Aorta (tissue), 5 donors: ENCODE measurements at places on chromosomes 3 and 15. TPM values are rescaled to one million over a fixed set of nuclear protein-coding genes. Genes with fewer than 3 reads are reported as not detected.

GRCh38 chr3:60973321-60973720 lies 277.9 kb downstream of the FHIT start:
- H3K36me3 ChIP-seq: no peaks in the 10 kb centered on the region
- no peak for DNase-seq
- no peak overlapping the region for H3K27ac ChIP-seq
- H3K4me1 ChIP-seq: no peaks in the 10 kb centered on the region
- H3K27me3 ChIP-seq: no peaks in the 10 kb centered on the region
- no peak overlapping the region for H3K4me3 ChIP-seq

DNA sequence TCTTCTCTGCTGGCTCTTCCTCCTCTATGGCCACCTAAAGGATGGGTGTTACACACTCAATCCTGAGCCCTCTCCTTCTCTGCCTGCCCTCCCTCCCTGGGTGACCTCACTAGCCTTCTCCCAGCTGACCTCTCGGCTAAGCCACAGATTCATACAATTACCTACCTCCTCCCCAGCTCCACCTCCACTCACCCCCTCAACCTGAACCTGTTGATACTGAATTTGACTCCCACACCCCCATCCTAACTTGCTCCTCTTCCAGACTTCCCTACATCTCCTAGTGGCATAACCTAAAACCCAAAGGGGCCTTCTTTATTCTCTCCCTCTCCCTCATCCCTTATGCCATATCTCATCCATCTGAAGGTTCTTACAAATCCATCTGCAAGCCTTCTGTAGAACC lies 17.1 kb downstream of the HOMER2 start:
- no peak overlapping the region for H3K27ac ChIP-seq
- no peaks in the 10 kb centered on the region for H3K4me1 ChIP-seq
- H3K36me3 ChIP-seq: no peaks in the 10 kb centered on the region

DNA sequence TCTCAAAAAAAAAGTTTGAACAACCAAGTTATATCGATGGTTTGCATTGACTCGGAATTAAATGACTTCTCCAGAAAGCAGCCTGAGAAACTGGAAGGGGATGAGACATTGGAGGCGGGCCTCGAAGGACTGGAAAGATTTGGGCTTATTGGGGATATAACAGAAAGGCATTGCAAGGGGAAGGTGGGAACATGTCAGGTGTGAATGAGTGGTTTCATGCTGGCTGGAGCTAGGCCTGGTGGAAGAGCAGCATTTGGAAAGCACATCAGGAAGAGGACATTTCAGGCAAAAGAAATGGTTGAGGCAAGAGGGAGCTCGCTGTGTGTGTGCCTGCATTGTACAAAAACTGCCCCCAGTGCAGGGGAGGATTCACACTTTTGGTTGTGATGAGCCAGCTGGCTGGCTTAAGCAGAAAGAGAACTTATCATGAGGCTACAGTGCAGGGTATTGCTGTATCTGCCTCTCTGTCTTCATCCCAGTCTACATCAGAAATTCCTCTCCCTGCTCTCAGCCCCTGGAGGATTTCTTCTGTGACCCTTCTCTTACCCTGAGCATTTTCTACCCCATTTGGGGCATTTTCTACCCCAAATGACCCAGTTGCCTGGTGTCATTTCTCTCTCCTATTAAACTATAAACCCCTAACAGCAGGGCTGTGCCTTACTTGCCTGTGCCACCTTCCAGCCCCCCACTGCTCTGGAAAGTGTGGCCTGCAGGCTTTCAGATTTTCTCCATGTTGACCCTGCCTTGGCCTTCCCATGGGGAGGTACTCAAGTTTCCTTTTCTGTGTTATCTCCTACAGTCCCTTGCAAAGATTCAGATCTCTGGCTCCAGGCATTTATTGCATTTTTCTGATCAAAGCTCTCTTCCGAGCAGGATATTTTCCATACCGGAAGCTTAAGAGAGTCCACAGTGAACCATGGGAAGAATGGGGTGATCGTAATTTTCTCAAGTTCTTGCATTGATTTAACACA lies 64.4 kb upstream of the FLNB start:
- no peaks in the 10 kb centered on the region for H3K27me3 ChIP-seq
- DNase-seq: no peak
- no peak overlapping the region for H3K4me3 ChIP-seq
- no peaks in the 10 kb centered on the region for H3K4me1 ChIP-seq
- H3K36me3 ChIP-seq: no peaks in the 10 kb centered on the region

The VEPH1 gene
- total RNA-seq: not detected

DNA sequence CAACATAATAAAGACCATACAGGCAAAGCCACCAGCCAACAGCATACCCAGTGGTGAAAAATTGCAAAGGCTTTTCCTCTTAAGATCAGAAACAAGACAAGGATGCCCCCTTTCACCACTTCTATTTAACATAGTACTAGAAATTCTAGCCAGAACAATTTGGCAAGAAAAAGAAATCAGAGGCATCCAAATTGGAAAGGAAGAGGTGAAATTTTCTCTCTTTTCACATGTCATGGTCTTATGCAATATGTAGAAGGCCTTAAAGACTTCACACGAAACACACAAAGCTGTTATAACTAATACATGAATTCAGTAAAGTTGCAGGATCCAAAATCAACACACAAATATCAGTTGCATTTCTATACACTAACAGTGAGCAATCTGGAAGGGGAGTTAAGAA lies 120.2 kb downstream of the APBA2 start:
- H3K4me1 ChIP-seq: no peaks in the 10 kb centered on the region
- DNase-seq: no peak
- H3K27ac ChIP-seq: no peak overlapping the region
- H3K36me3 ChIP-seq: no peaks in the 10 kb centered on the region

The SPINK8 gene
- not detected for total RNA-seq

The SEMA3F gene
- 39.2 TPM for total RNA-seq

DNA sequence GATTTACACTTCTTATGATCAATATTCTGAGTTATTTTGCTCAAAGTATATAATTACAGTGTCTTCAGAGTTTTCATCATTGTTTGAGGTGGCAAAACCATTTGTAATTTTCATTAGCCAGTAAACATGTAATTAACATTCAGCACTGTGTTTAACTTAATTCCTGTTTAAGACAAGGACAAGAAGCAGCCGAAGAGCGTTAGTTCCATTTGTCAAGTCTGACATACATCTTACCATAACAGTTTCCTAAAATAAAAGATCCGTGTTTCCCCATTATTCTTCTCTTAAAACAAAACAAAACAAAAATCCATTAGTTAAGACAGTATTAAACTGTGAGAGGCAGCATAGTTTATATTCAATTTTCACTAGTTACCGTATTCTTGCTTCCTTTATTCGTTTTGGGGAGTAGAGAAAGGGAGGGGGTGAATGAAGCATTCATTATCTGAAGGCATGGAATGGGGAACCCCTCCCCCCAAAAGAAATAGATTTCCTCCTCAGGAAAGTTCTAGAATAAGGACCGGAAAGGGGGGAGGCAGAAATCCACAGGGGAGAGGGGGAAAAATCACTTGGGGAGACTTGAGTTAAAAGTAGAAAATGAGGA lies 5.5 kb upstream of the NR2F2 start:
- H3K27me3 ChIP-seq: no peaks in the 10 kb centered on the region
- H3K4me1 ChIP-seq: no peaks in the 10 kb centered on the region
- H3K36me3 ChIP-seq: no peaks in the 10 kb centered on the region
- peak overlapping the region; percentile 96 for H3K4me3 ChIP-seq
- no peak overlapping the region for H3K27ac ChIP-seq
- DNase-seq: no peak

The GRIP2 gene
- 3.1 TPM for total RNA-seq

GRCh38 chr3:23071758-23072157 lies 131.4 kb upstream of the UBE2E2 start:
- no peaks in the 10 kb centered on the region for H3K27me3 ChIP-seq
- no peaks in the 10 kb centered on the region for H3K36me3 ChIP-seq
- H3K4me1 ChIP-seq: no peaks in the 10 kb centered on the region
- no peak overlapping the region for H3K4me3 ChIP-seq

The TUSC7 gene
- not detected for total RNA-seq

GRCh38 chr3:73291541-73291940 lies 230.1 kb downstream of the EBLN2 start:
- no peak overlapping the region for H3K4me3 ChIP-seq

DNA sequence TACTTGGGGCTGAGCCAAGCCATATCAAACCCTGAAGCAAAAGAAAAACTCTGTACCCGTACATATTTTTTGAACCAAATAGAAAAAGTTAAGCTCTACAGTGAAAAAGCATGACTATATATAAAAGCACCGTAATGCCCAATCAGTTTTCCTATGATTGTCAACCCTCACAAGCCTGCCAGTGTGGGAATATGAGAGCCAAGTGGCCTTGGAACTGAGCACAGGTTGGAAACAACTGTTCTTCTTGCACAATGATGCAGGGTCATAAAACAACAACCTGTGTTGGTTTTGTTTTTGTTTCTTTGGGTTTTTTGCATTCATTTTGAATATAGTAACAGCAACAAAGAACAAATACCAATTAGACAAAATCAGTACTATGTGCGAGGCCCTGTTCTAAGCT lies 3.5 kb upstream of the ERC2 start:
- H3K27me3 ChIP-seq: no peaks in the 10 kb centered on the region
- no peak for DNase-seq
- no peak overlapping the region for H3K4me3 ChIP-seq
- H3K27ac ChIP-seq: no peak overlapping the region
- H3K36me3 ChIP-seq: no peaks in the 10 kb centered on the region

- no peak overlapping the region for H3K4me3 ChIP-seq
- H3K36me3 ChIP-seq: no peaks in the 10 kb centered on the region
- no peak overlapping the region for H3K27ac ChIP-seq
Observed at GRCh38 chr15:80028937-80029336, 30.5 kb upstream of the ZFAND6 start.

DNA sequence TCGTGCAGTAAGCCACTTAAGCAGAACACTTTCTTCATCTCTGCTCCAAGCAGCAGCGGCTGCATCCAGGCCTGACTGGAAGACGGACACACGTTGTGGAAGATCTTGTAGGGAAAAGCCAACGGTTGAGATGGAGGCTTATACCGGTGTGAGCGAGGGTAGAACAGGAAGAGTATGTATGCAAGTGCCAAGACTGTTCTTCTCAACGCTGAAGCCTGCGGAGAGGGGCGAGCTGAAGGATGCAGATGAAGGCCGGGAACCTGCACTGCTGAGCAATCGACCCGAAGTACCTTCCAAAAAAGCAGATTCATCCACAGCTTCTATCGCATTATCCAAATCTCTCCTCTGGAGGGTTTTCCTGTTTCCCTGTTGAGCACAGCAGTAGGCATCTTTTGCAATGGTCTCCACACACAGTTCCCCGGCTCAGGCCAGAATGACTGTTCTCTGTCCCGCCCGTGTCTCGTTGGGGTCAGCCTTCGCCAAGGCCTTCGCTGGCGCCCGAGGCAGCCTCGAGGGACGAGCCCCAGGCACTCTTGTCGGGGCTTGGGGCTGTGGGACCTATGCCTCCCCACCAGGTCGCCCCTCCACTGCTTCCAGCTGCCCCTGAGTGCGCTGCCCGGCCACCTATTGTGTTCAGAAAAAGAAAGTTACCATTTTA lies 22.2 kb upstream of the DYNC1LI1 start:
- H3K27me3 ChIP-seq: no peaks in the 10 kb centered on the region
- H3K4me3 ChIP-seq: no peak overlapping the region
- H3K36me3 ChIP-seq: no peaks in the 10 kb centered on the region
- no peak for DNase-seq

DNA sequence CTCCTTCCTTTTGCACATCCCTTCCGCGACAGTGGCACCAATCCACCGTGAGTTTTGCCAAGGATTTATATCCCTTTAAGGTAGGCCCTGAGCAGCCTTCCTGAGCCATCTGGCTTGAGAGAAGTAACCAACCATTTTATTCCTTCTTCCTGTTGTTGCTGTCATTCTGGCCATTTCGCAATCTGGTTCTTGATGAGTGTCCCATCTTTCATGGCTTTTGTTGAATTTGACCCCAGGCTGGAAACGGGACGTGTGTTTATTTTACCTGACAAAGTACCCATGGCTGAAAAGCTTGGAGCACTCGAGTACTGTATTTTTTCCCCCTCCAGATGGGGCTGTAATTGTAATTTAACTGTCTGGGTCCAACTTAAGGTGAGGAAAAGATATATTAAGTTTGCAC lies 173.4 kb downstream of the WNT5A start:
- H3K4me3 ChIP-seq: no peak overlapping the region
- H3K27ac ChIP-seq: no peak overlapping the region
- H3K36me3 ChIP-seq: no peaks in the 10 kb centered on the region
- peaks cover 1% of the 10 kb centered on the region for H3K27me3 ChIP-seq
- no peak for DNase-seq

DNA sequence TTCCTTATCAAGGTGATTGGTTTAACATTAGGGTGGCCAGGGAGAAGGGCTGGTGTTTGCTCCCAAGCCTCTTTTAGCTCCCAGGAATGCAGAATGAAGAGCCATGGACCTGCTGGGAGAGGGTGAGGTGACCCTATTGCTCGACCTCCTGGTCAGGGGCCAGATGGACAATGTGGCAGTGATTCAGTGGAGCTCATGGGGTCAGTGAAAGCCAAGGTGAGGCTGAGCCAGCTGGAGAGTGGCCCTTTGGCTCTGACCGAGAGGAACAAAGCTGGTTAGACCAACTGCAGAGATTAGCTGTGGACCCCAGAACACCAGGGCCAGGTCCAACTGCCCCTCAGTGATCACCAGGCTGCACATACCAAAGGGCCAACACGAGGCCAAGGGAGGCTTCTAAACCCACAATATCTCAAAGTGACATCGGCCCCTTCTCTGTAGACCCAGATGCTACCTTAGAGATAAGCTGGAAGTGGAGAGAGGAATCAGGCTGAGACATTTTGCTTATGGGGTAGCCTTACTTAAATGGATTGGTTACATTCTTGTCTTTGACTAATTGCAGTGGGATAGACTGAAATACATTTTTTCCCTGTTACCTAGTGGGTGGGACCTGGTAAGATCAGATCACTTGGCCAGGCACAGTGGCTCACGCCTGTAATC lies 15.8 kb upstream of the BTBD1 start:
- no peak overlapping the region for H3K27ac ChIP-seq
- no peak for DNase-seq
- no peaks in the 10 kb centered on the region for H3K36me3 ChIP-seq
- no peaks in the 10 kb centered on the region for H3K4me1 ChIP-seq
- no peak overlapping the region for H3K4me3 ChIP-seq
- no peaks in the 10 kb centered on the region for H3K27me3 ChIP-seq

DNA sequence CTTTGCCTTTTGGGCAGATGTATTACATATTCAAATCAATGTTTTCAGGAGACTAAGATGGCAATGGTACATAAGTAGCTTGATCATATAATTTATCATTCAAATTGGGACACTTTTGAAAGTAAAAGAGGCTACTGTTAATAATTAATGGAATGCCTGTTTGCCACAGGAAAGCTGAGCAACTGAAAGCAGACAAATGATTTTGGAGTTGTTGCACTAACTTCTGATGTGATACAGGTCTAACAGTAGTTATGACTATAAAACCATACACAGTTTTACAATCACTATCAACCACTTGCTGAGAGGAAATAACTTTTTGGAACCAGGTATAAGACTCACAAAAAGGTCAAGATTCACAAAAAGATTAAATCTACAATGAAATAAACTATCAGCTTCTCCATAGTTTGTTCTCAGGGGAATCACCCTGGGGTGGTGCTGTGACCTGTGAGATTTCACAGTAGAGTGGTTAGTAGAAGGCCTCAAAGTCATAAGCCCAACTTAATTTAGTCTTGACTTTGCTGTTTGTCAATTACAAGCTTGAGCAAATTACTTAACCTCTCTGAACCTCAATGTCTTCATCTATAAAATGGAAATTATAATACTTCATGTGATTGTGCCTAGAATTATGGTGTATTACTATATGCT lies 42.7 kb downstream of the HHLA2 start:
- no peaks in the 10 kb centered on the region for H3K4me1 ChIP-seq
- no peak for DNase-seq
- H3K36me3 ChIP-seq: no peaks in the 10 kb centered on the region
- no peak overlapping the region for H3K27ac ChIP-seq
- H3K4me3 ChIP-seq: no peak overlapping the region
- no peaks in the 10 kb centered on the region for H3K27me3 ChIP-seq

The CSNK1G1 gene
- total RNA-seq: 15.1 TPM
